ENCODE measurements at places on chromosomes 13 and 19. TPM values are rescaled to one million over a fixed set of nuclear protein-coding genes. Genes with fewer than 3 reads are reported as not detected.
A peak's percentile ranks its signal among the peaks of the same experiment; 100 is the strongest.

DNA sequence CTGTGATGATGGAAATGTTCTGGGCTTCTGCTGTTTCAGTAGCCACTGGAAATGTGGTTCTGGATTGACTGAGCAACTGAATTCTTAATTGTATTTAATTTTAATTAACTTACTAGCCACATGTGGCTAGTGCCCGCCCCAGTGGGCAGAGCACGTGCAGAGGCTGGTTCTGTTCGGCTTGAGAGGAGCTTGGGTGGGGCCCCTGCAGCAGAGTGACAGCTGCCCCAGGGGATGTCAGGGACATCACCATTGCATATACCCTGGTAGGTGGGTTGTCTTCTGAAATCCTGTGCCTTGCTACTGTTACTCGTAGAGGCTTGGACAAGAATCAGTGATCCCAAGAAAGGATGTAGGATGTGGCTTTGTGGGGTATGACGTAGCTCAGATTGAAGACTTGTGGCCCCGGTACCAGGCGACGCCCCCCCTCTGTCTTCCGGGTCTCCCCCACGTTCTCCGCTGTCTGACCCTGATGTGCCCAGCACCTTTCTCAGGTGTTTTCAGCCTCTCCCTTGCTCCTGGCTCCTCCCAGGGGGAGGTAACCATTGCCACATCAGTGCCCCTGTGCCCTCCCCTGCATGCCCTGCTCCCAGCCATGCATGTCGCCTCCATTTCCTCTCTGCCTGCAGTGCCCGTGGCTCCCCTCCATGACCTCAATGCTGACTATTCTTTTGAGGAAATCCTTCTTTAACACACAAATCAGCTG lies 102.6 kb upstream of the RNF113B start:
- H3K4me1 ChIP-seq = peaks cover 7% of the 10 kb centered on the region
- peak overlapping the region; percentile 70 for H3K27ac ChIP-seq
- peak overlapping the region; percentile 47 for H3K4me3 ChIP-seq
- DNase-seq = peak; percentile 49
- H3K27me3 ChIP-seq = peaks cover 2% of the 10 kb centered on the region
- H3K36me3 ChIP-seq = no peaks in the 10 kb centered on the region

- H3K36me3 ChIP-seq = no peaks in the 10 kb centered on the region
- H3K4me3 ChIP-seq = no peak overlapping the region
- H3K27ac ChIP-seq = no peak overlapping the region
- H3K4me1 ChIP-seq = peaks cover 3% of the 10 kb centered on the region
- H3K27me3 ChIP-seq = peaks cover 33% of the 10 kb centered on the region
Measured at GRCh38 chr19:45321848-45322247, 827 bp downstream of the CKM start.

DNA sequence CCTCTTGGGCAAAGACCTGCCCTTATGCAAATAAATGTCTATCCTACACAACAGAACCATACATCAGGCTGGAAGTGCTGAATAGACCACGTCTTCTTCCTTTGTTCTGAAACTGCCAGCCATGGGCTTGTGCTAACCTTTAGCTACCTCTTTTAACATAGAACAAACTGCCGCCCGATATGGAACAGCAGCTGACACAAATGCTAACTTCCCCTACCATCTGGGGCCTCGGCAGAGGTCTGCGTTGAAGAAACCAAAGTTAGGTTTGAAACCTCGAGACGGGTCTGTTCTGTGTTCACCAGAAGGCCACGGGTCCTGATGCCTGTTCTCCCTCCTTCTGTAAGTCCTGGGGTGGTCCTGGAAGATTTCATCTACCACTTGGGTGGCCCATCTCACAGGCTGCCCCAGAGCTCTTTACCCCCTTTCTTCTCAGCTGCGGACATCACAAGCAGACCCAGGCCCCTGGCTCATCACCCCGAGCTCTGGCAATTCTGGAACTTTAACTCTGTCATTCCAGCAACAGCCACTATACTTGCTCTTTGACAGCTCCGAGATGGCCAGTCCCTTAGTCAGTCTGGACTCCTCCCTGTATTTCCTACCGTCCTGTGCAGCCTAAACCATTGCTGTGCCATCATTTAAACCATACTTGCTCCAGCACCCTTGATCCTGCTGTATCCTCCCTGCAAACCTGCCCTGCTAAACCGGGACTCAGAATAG lies 146.7 kb downstream of the USP12 start:
- peaks cover 21% of the 10 kb centered on the region for H3K27me3 ChIP-seq
- peak; percentile 31 for DNase-seq
- peak overlapping the region; percentile 58 for H3K27ac ChIP-seq
- no peak overlapping the region for H3K4me3 ChIP-seq
- peaks cover 52% of the 10 kb centered on the region for H3K4me1 ChIP-seq

DNA sequence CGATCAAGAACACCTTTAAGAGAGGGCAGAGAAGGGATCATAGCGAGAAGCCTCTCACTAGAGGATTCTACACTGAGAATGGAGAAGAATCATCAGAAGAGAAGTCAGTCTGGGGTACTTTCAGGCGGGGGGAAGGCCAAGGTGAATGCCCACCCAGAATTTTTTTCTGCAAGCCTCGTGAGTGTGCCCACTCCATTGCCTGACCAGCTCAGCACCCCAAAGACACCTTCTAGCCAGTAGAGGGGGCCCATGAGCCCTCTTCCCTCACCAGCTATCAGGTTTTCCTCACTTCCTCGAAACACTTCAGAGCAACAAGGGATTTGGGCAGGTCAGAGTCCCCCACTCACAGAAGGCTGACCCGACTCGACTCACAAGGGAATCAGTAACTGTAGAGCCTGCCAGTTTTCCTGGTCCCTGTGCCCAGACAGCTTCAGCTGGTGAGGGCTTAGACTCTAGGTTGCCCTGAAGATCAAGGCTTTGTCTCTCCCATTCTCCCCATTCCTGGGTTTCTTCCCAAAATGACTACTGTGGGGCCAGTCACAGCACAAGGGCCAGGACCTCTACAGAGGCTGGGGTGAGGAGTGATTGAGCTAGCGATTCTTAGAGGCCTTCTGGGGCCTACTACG lies 18.4 kb downstream of the NLRP13 start:
- no peak for DNase-seq
- no peaks in the 10 kb centered on the region for H3K36me3 ChIP-seq
- no peaks in the 10 kb centered on the region for H3K27me3 ChIP-seq
- H3K27ac ChIP-seq = no peak overlapping the region
- H3K4me3 ChIP-seq = no peak overlapping the region
- H3K4me1 ChIP-seq = no peaks in the 10 kb centered on the region

GRCh38 chr19:36252047-36252446 lies 37.1 kb downstream of the ZNF146 start:
- H3K27ac ChIP-seq = no peak overlapping the region
- H3K4me1 ChIP-seq = no peaks in the 10 kb centered on the region
- peaks cover 6% of the 10 kb centered on the region for H3K36me3 ChIP-seq
- H3K4me3 ChIP-seq = no peak overlapping the region
- no peaks in the 10 kb centered on the region for H3K27me3 ChIP-seq
- DNase-seq = no peak

Gene ARL11
- total RNA-seq = 0.89 TPM

GRCh38 chr13:90084684-90085290 lies 1262.7 kb upstream of the MIR17HG start:
- H3K27me3 ChIP-seq = no peaks in the 10 kb centered on the region
- no peak overlapping the region for H3K27ac ChIP-seq
- H3K36me3 ChIP-seq = no peaks in the 10 kb centered on the region
- no peaks in the 10 kb centered on the region for H3K4me1 ChIP-seq
- no peak overlapping the region for H3K4me3 ChIP-seq

DNA sequence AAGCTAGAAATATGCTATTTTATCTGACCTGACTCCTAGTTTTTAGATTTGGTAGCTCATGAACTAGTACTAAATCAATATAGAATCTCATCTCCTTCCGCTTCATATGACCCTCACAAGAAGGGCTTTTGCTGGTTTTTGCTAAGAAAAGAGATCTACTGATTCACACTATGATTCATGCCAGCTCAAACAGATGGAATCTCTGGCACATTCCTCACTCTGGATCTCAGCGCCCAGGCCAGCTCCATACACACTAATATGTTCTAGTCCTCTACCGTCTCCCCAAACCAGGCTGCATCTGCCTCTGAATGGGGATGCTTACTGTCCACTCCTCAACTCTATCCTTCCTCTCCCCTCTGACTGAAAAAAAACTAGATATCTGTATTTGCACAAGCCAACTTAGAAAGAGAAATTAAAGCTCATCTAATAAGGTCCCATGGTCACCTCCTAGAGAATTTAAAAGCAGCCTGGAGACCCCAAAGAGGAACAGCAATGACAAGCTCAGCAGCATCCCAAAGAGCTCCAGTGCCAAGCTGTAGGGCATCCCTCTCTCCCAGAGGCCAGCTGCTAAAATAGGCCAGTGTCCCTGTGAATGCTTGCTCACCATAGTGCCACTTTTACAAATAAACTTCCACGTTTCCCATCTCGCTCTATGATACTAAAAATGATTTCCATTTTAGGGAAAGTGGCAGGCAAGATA lies 74.9 kb downstream of the LHFPL6 start:
- H3K36me3 ChIP-seq = no peaks in the 10 kb centered on the region
- DNase-seq = no peak
- peaks cover 25% of the 10 kb centered on the region for H3K27me3 ChIP-seq
- no peak overlapping the region for H3K27ac ChIP-seq
- no peaks in the 10 kb centered on the region for H3K4me1 ChIP-seq

- H3K27ac ChIP-seq = no peak overlapping the region
- no peak overlapping the region for H3K4me3 ChIP-seq
- peaks cover 17% of the 10 kb centered on the region for H3K36me3 ChIP-seq
- H3K27me3 ChIP-seq = no peaks in the 10 kb centered on the region
- no peak for DNase-seq
Measured at GRCh38 chr13:110653271-110653670, 37.9 kb downstream of the NAXD start.

Gene PNMA8B
- not detected for total RNA-seq

GRCh38 chr19:41537789-41538188 lies 38.2 kb upstream of the CEACAM21 start:
- peak; percentile 68 for DNase-seq
- H3K4me3 ChIP-seq = no peak overlapping the region
- H3K36me3 ChIP-seq = peaks cover 1% of the 10 kb centered on the region
- peaks cover 43% of the 10 kb centered on the region for H3K4me1 ChIP-seq

- no peaks in the 10 kb centered on the region for H3K4me1 ChIP-seq
- H3K27me3 ChIP-seq = peaks cover 14% of the 10 kb centered on the region
- DNase-seq = no peak
Measured at GRCh38 chr13:76929320-76929719, 19.0 kb upstream of the ACOD1 start.

- no peak for DNase-seq
- no peak overlapping the region for H3K27ac ChIP-seq
- H3K27me3 ChIP-seq = peaks cover 73% of the 10 kb centered on the region
- peaks cover 3% of the 10 kb centered on the region for H3K36me3 ChIP-seq
- H3K4me1 ChIP-seq = no peaks in the 10 kb centered on the region
Measured at GRCh38 chr13:110981379-110981778, 66.5 kb upstream of the ANKRD10 start.
